ENCODE measurements at places on chromosomes 7 and 10.

- no peak for DNase-seq
Measured at GRCh38 chr10:112232670-112233069, 49.1 kb upstream of the GPAM start.

DNA sequence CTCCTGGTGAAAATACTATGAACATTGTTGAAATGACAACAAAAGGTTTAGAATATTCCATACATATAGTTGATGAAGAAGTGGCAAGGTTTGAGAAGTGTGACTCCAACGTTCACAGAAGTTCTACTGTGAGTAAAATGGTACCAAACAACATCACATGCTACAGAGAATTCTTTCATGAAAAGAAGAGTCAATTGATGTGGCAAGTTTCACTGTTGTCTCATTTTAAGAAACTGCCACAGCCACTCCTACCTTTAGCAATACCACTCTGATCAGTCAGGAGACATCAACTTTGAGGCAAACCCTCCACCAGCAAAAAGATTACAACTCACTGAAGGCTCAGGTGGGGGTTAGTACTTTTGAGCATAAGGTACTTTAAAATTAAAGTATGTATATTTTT is 693.3 kb downstream of the GRID1 start:
- DNase-seq, result no peak

DNA sequence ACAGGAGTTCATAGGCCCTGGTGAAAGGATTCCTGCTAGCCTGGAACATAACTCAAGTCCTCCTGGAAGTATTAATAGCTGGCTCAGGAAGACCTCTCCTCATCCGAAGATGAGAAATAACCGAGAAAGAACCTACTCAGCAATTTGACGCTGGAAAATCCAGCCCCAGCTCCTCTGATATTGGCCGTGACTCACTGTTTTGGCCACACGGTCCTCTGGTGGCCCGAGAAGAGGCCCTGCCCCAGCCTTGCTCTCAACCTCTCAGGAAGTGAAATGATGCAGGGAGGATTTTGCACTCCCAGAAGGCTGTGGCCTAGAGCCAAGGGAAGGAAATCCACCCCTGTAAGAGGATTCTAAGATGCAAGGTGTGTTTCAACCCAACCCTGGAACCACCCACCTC is 121.6 kb downstream of the MTPAP start:
- no peak for DNase-seq

DNA sequence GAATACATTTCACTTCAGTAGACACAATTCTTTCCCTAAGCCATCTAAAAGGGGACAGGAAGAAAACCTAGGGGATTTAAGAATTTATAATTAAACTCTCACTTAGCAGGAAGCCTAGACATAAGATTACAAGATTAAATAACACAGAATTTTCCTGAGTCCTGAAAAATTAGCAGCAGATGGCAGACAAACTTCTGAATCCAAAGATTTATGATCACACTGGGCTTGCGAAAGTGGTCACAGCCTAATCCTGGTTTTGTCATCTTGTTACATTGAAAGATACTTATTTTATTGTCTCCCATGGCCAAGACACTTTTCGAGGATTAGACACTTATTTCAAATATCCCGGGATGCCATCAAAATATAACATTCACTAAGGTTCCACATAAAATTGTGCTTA is 2.9 kb downstream of the ERLIN1 start:
- peak; percentile 0 for DNase-seq

GRCh38 chr7:26360650-26361049 is 69.0 kb downstream of the SNX10 start:
- no peak for DNase-seq

DNA sequence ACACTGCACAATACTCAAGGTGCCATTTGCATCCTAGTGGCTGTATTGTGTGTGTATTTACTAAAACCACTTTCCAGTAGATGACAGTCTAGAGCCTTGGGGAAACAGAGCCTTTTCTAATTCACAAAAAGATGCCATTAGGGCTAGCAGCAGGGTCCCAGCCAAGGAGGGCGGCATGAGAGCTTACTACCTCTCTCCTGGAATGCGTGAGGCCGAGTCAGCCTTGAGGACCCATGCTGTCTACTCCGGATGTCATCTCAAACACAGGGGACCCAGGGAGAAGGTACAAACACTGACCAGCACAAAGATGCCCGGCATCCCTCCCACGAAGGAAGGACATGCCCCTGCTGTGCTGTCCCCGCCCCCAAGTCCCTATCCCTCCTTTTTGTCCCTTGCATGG is 65.5 kb downstream of the CYCS start:
- no peak for DNase-seq

GRCh38 chr10:77011874-77012811 is 625.5 kb downstream of the KCNMA1 start:
- DNase-seq, result no peak

GRCh38 chr7:100471021-100471420 is 7.0 kb upstream of the SPACDR start:
- no peak for DNase-seq

All from NCI-H69 (cell line).